ENCODE measurements at places on chromosomes 6 and 20. TPM values are rescaled to one million over a fixed set of nuclear protein-coding genes. Genes with fewer than 3 reads are reported as not detected.

CNKSR3 gene
- 34.4 TPM for total RNA-seq

RSPH4A gene
- 0.57 TPM for total RNA-seq

SLC16A10 gene
- 5.0 TPM for total RNA-seq

COL21A1 gene
- 87.3 TPM for total RNA-seq

WFDC10B gene
- total RNA-seq: not detected

SAMHD1 gene
- 20.7 TPM for total RNA-seq

MAP1LC3A gene
- total RNA-seq: 61.0 TPM

CLPSL2 gene
- total RNA-seq: not detected

SLC22A16 gene
- total RNA-seq: not detected
